ENCODE measurements at places on chromosomes 5 and 9. TPM values are rescaled to one million over a fixed set of nuclear protein-coding genes. Genes with fewer than 3 reads are reported as not detected.

The GARIN3 gene
- total RNA-seq: not detected

The SLC6A18 gene
- total RNA-seq: not detected

The CCNI2 gene
- not detected for total RNA-seq

The BRINP1 gene
- total RNA-seq: 5.8 TPM

Measured in fibroblast of the aortic adventitia (primary cell).